Stimulated activated CD4-positive, alpha-beta T cell treated with anti-CD3 and anti-CD28 coated beads, Interleukin-4, amount 100 ng/mL, for 1 hour (primary cell): ENCODE measurements at places on chromosomes 6 and 20.

DNA sequence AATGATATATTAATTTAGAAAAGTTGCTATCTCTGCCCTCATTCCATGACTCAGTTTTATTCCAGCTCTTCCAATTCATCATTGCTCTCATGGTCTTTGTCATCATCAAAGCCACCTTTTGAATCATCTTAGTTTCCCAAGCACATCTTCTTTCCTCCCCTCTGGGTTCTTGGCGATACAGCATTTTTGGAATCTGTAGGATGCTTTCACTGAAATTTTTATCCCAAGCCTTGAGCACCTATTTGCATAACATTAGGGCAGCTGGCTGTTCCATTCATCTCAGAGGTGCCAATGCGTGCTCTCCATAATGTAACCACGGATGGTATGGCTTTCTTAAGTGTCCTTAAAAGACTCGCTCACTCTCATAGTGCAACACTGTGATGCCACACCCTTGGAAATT, 100.4 kb downstream of the SNX5 start:
- no peak for DNase-seq

DNA sequence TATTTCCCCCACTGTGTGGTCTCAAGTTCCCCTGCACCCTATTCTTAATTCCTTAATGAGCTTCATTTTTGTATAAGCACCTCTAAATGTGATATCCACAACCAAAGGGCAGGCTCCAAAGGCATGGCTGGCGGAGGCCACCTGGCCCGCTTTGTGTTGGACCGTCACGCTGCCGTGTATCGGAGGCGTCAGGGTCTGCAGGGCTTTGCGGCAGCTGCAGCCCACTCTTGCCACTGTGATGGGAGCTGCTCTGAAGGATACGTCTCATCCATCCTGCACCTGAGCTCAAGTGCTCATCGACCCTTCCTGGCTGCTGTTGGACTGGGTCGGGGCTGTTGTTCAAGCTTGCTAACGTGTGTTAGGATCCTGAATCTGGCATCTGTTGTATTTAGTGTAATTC, 177.6 kb downstream of the ARID1B start:
- DNase-seq, result no peak

- no peak for DNase-seq
Observed at GRCh38 chr6:80357674-80358073, 251.2 kb downstream of the BCKDHB start.

DNA sequence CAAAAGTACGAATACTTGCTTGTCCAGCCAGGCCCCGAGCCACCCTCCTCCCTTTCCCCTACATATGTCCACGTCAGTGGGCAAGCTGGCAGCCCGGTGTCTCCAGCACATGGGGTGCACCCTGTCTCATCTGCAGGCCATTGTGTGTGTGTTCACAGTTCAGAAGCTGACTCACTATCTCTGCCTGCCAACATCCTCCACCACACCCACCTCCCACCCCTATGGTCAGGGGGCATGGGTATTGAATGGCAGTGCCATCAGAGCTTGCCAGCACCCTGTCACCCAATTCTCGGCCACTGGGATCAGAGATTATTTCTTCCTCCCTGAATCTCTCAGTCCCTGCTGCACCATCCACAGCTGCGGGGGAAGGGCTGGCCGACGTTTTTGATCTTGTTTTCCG, 195.7 kb downstream of the FARS2 start:
- DNase-seq, result no peak

DNA sequence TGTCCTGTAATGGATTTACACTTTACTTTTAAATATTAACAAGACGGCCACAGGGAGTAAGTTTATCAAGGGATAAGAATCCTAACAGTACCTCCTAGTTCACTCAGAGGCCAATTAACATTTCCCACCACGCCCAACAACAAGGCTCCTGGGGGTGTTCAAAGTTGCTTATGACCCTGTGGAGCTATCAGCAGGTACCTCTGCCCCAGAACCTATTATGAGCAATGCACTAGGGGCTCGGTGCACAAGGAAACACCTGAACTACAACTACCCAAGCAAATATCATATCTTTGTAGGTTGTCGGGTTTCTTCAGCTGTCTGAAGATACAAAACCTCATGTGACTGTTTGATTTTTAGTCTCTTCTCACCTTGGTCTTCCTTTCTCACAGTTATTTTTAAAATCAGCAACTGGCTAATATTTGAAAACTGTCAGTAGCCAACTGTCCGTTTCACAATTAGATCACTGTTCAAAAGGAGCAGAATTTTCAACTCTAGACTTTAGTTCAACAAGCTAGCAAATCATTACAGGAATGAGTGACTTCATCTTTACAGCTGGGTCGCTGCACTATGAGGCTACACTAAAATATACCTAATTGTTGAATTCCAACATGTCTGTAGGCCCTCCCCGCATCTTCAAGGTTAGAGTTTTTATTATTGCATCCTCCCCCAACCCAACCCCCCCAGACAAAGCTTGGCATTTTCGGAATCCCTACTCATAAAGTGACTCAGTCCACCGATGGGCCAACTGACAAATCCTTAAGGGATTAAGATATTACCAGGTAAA, 38.1 kb downstream of the B4GALT5 start:
- no peak for DNase-seq

DNA sequence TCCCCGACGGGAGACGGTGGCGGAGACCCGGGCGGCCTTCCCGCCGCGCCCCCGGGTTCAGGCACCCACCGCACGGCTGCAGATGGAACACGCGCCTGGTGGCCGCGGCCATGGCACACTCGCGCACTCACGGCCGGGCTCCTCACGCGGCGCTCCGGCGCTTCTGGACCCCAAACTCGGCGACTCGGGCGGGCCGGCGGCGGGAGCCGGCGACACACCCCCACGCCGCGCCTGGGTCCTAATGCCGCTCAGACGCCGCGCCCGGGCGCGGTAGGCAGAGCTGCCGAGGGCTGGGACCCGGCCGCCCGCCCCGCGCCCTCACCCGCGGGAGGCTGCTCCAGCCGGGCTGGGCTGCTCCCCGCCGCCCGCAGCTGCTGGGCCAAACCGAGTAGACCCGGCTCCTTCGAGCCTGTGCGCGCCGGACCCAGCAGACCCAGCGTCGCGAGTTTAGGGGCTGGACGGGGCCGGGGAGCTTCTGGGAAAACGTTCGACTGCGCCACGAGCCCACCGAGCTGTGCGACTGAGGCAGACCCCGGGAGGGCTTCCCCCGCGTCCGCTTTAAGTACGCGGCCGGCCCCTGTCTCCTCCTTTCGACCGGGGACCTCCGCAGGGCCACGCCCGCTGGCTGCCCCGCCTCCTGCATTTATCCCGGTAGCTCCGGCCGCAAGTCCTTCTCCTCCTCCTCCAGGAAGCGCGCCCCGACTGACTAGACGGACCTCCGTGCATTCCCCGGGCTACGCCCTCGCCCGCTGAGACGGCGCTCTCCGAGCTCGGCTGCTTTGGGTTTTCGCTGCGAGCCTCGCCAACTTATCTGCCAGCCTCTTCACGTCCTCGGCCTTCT, at the start of gene SLC4A11:
Gene SLC4A11 (minus strand): TSS at position 165 of the 841 bp plus-strand sequence. CDS start 53 bp downstream, at position 112.
- peak; percentile 47 for DNase-seq

DNA sequence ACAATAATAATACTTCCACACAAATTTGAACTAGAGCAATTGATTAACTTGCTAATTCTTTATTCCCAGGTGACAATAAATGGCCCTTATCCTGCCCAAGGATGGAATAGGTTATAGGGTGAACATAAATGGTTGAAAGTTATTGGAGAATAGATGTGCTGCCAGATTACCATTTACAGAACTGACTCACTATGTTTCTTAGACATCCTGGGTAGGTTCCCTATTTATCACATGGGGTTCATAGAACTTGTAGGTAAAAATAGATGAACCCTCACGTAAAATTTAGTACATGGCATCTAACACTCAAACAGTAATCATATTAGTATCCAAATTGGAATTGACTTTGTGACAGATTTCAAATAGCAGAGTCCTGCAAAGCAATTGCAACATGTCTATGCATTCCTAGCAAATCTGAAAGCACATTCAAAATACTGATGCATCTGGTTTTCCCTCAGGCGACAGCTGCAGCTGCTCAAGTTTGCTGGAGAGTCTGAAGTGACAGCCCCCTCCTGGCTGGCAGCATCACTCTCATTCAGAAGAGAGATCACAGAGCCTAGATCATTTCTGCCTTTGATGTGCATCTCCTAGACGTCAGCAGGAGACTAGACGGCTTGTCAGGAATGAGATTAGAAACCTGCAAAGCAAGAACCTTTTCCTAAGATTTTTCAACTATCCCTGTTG, 80.2 kb upstream of the RNF217 start:
- DNase-seq, result no peak
